NCI-H1694 (cell line): ENCODE measurements at places on chromosomes 3 and 15.

- DNase-seq = no peak
These were observed 30.2 kb downstream of the HEG1 start for GRCh38 chr3:125025642-125026041.

DNA sequence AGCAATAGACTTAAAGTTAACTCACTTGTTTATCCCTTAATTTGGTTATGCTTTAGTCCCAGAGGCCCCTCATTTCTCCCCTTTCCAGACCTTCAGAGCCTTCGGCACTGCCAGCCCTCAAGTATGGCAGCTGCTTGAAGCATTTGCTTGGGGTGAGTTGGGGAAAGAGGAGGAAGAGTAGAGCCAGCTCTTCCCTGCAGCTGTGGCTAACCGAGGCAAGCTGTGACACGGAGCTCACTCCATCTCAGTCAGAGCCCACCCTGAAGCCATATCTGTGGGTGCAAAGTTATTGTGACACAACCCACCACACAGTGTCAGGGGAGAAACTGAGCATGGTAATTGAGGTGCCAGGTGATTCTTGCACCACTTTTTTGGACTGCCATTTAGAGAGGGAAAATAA, 66.1 kb downstream of the FILIP1L start:
- DNase-seq = no peak

- no peak for DNase-seq
These were observed 184.4 kb downstream of the GOLGA8K start for GRCh38 chr15:32218666-32219065.

DNA sequence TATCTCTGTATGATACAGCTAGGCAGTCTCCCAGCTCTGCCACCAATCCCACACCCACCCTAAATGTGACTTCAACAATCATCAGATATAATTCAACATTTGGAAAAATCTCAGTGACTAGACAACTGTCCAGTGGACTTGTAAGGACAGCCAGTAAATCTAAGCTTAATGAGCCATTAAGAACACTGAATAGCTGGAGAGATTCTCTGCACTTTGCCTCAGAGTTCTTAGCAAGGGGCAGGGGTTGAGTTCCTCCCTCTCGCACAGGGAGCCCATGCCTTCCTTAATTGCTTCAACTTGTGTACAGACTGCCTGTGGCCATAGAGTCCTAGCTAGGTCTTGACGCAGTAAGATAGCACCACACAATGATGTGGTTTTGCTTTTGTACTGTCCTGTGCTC, 15.6 kb downstream of the MEX3B start:
- no peak for DNase-seq

- no peak for DNase-seq
These were observed 519 bp downstream of the ASB7 start for GRCh38 chr15:100602823-100603393.

DNA sequence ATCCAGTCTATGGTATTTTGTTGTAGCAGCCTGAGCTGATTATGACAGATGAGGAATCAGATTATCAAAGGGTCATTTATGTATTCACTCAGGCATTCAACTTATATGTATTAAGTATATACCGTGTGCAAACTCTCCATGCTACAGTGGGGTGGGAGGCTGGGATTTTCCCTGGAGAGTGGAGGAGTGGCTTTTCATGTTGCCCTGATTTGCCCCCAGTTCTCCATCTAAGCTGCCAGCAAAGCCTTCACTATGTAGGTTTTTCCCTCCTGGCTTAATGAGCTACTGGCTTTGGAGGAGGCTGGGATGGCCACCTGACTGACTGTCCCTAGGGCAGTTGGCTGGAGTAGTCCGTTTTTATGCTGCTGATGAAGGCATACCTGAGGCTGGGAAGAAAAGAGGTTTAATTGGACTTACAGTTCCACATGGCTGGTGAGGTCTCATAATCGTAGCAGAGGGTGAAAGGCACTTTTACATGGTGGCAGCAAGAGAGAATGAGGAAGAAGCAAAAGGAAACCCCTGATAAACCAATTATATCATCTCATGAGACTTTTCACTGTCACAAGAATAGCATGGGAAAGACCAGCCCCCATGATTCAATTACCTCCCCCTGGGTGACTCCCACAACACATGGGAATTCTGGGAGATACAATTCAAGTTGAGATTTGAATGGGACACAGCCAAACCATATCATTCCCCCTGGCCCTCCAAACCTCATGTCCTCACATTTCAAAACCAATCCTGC, 253.9 kb downstream of the RPLP1 start:
- DNase-seq = no peak

DNA sequence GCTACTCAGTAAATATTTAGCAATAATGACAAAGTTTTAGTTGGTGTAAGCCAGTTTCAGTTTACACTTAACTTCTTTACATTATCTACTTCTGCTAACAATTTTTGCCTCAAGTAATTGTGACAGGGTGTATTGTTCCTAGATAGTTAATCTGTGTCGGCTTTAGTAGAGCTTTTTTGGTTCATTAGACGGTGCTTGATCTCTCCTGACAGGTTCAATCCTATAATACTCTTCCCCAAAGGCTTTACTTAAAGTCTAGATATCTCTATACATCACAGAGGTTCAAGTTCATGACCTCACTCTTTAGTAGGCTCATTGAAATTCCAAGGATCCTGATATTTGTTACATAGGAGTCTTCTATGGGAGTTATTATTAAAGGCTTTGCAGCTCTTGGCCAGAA, 365.6 kb upstream of the DPPA4 start:
- DNase-seq = no peak

DNA sequence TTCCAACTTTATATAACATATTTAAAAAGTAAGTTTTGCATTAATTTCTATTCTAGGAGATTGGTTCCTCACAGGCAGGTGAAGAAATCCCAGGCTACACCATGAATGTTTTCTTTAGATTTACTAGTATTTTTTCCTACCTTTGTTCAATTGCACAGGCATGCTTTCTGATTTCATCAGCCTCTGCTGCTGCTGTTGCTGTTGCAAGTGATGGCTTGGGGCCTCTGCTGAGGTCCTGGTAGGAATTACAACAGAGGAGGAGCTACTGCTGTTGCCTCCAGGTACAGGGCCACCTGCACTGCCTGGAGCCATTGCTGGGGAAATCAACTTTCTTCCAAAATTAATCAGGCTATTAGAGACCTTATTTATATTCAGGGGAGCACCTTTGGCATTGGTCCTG, 353.3 kb downstream of the PLCL2 start:
- DNase-seq = no peak

DNA sequence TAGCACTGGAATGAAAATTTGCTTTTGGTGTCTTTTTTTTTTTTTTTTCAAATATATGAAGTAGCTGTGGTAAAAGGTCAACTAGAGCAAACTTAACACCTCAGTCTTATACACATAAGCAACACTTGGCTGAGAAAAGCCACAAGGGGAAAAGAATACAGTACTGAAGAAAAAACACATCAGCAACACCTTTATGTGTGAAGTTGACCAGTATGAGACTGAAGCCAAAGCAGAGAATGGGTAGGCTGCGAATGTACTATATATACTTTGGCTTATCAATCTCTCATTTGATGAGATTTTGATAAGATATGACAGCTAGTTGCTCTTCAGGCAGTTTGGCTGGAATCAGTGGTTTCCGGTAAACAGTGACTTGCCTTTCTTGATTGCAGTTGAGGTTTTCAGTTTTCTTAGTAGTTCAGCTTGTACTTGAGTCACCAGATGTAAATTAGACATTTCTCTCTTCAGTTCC, 22.0 kb upstream of the ZCWPW2 start:
- DNase-seq = no peak

DNA sequence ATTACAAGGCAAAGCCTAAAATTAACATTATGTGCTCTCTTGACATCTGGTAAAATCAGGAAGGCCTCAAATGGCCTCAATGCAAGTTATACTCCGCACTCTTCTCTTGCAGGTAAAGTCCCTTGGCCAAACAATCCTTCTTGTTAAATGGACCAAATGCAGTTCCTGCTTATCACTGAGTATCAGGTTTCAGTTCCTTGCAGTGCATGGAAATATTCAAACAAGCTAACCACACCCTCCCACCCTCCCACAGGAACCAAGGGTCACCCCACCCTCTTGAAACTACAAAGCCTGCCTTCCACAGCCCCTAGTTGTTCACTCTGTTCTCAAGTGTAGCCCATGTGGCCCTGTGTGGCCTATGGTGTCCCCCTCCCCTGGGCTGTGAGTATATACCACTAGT, 171.9 kb upstream of the CADPS start:
- no peak for DNase-seq

GRCh38 chr3:134776518-134776917, 18.5 kb upstream of the EPHB1 start:
- no peak for DNase-seq

DNA sequence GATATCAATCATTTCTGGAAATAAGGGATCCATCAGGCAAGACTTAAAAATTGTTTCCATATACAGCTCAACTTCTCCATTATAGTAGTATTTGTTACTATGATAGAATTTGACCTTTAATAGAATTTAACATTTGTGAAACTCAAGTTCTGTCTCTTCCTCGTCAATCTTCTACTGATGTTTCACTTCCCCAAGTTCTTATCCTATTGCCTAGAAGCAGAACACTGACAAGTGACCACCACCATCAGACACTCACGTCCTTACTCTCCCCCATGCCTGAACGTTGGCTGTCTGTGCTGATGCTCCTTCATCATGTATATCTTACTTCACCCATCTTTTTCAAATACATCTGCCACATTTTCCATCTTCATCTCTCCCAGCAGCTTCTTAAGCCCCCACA, 26.6 kb upstream of the TAFA4 start:
- DNase-seq = no peak

DNA sequence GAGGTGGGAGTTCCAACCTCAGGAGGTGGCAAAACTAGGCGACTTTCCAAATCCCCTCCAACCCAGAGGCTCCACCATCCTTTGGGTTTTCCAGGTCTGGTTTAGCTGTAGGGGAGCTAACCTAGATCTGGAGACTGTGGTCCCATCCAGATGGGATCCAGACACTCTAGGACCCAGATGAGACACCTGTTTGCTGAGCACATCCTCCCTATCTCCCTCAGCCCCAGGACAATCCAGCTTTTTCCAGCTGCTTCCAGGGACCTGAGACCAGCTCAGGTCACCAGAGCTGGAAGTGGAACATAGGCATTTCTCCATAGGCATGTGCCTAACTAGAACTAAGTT, 18.2 kb downstream of the CRTAP start:
- no peak for DNase-seq

- DNase-seq = no peak
These were observed 355.5 kb downstream of the LRTM1 start for GRCh38 chr3:54572197-54572895.

DNA sequence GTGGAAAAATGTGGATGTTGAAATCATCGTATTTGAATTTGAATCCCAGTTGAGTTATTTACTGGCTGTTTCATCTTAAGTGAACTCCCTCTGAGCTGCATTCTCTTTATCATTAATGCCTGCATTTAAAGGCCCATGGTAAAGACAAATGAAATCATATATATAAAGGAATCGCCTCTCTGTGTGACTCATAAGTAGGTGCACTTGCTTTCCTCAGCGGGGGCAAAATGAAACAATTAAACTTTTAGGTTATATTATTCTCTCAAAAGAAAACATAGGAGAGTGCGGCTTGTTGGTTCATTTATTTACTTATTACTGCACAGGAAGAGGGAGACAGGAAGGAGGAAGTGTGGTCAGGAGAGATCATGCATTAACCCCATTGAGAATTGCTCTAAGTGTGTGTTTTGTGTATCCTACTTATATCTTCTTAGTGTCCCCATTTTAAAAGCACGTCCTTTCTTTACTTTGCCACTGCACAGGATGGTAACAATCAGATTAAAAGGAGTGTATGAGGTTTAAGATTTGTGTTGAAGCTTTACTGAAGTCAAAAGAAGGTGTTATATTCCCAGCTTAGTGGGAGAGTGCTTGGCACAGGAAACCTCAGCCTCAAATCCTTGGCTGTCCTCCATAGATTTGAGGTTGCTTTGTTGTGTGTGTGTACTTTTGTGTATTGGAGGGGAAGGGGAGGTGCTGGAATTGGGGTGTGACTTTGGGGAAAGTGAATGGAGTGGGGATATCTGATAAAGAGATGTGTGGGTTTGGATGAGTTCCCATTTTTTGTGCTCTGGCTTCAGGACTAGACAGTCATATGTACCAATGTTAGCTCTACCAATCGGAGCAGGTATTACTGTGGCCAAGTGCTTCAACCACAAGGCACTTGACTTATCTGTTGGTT, 595.8 kb upstream of the NR2F2 start:
- DNase-seq = no peak

DNA sequence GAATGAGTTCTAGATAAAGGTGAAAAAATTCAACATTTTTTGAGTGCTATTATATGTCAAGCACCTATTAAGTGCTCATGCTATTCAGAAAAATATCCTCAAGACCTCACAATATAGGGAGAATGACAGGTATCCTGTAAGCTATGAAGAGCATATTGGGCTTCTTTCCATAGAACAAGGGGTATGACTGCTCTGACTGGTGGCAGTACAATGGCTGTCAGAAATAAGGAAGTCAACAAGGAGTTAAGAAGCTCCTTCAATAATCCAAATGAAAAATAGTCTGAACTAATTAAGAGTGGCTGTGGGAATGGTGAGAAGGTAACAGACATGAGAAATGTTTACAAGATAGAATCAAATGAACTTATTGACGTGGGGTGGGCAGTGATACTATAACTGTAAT, 24.7 kb downstream of the NPTN start:
- DNase-seq = no peak

GRCh38 chr3:194841515-194841841, 155.8 kb downstream of the FAM43A start:
- DNase-seq = no peak

GRCh38 chr3:72217570-72217969, 432.6 kb upstream of the PROK2 start:
- no peak for DNase-seq

DNA sequence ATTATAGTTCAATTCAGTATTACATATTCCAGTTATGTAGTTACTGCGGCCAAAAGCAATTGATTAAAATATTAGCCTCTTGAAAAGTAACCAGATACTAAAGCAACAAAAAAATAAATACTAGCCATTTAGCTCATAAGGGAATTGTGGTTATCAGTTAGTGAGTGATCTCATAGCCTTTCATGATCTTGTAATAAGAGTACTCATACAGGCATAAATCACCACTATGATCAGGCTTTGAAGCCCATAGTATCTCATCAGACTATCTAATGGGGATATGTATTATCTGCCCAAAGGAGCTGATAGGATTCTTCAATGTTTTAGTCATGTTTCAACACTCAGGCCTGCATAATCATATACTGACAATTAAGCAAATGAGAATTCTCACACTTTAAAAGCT, 184.1 kb upstream of the CCDC54 start:
- DNase-seq = no peak

DNA sequence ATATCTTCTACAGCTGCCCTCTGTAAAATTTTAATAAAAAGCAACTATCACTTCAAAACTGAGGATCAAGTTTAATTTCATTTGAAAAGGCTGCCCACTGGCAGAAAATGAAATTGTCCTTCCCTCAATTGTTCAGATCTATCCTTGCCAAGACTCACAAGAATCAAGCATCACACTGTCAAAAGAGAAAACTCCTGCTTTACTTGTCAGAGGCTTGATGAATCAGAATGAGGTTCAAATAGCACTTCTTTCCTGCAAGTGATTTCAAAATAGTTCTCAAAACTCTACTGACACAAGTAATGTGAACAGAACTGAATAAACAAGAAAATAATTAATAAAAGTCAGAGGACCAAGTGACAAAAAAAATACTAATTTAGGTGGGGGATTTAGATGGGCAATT, 70.6 kb downstream of the GOLIM4 start:
- no peak for DNase-seq
